Keratinocyte (primary cell): ENCODE measurements at places on chromosomes 1 and 21. TPM values are rescaled to one million over a fixed set of nuclear protein-coding genes. Genes with fewer than 3 reads are reported as not detected.

DNA sequence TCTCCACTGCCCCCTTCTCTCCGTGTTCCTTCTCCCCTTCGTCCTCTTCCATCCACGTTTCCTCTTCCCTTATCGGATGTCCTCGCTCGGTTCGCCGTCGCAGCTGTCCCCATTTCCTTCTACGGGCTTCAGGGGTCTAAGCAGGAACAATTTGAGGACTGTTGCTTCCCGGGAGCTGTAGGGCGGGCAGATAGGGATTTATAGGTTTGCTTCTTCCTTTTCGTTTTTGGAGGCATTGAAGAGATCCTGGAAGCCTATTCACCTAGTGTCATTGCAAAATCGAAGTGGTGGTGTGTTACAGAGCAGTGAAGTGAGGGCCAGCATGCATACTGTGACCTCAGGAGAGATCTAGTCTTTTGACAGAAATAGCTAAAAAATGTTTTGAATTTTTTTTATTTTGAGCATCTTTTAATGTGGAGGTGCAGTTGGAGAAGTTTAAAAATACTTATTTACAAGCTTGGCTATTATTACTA lies 897 bp downstream of the ZYG11B start:
- no peak for DNase-seq

- peak; percentile 26 for DNase-seq
These were observed 119.2 kb downstream of the GALNT2 start for GRCh38 chr1:230186003-230186863.

DNA sequence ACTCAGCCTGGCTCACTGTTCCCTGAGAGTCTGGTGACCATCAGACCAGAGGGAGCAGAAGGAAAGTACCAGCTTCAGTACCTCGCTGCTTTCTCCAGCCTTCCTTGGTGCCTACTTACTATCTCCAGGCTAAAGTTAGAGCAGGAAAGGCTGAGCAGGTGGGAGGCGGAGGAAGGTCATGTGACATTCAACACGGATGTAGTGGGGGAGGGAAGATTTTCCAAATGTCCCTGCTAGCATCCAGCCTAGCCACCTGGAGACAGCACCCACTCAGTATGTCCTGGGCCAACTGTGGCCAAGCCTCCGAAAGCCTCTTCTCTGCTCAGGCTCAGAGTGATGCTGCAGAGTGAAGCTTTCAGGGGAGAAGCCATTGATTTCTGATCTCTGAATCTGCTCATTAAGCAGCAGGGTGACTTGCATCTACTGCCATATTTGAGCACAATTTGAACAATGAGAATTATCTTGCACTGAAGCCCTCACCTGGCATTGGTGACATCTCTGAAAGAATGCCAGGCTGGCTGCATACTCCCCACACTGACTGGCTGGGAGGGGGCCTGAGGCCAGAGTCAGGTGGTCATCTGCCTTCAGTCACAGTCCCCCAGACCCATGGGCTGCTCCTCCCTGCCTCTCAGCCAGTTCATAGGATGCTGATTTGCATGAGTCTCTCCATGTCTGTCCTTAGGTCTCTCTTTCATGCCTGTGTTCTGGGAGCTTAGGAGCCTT lies 86.2 kb downstream of the KCND3 start:
- DNase-seq: no peak

DNA sequence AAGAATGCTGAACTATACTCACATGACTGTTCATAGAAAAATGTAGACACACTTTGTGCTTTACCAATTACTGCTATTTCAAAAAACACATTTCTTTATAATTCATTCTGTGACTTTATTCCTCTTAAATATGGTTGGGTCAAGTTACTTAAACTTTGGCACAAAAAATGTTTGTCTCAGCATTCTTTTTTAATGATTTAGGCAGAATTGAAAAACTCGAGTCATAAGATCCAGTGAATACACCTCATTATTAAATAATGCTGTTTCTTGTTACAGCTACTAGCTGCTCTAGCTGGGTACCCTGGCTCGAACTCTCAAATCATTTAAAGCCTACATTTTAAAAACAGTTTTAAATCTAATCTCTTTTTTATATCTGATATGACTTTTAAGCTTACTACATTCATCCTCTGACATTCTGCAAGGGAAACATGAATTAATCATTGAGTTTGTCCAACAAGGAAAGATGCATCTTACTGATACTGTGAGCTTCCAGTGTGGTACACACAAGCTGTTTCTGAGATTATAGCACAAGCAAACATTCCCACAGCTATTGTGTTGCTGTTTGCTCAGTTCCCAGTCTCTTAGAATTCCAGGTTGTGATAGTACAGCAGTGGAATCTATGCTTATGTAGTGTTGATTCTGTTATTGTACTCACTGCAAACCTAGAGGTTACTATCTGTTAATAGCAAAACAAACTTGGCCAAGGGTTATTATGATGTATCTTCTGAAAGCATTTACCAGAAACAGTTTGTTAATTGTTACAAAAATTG lies 746.5 kb downstream of the USP25 start:
- no peak for DNase-seq

DNA sequence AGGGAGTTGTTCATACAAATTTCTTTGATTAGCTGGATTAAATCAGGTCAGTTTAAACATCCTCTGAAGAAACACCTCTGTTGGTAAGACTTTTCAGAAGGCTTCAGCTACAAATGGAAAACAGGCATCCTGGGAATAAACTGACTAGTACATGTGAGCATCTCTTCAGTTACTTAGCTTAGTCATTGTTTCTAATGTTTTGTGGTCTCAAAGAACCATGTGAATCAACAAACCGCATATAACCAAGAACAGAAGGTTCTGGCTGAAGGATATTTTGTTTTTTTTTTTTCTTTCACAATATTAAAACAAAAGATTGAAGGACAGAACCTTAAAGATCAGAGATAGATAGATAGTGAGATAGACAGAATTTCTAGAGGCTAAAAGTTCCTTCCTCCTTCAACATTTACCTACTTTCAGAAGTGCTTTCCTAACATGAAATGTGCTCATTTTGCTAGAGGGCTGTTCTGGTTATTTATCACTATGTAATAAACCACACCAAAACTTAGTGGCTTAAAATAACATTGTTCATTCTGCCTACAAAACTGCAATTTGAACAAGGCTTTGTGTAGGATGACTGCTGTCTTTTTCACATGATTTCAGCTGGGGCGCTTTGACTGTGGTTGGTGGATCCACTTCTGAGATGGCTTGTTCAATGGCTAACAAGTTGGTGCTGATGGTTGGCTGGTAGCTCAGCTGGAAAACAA lies 119.8 kb upstream of the PTGFR start:
- DNase-seq: no peak

GRCh38 chr1:180143359-180143758 lies 11.3 kb upstream of the QSOX1 start:
- DNase-seq: no peak

GRCh38 chr1:245311887-245312536 lies 157.2 kb downstream of the KIF26B start:
- DNase-seq: no peak

- no peak for DNase-seq
These were observed 67.7 kb downstream of the HSF2BP start for GRCh38 chr21:43591571-43591970.

DNA sequence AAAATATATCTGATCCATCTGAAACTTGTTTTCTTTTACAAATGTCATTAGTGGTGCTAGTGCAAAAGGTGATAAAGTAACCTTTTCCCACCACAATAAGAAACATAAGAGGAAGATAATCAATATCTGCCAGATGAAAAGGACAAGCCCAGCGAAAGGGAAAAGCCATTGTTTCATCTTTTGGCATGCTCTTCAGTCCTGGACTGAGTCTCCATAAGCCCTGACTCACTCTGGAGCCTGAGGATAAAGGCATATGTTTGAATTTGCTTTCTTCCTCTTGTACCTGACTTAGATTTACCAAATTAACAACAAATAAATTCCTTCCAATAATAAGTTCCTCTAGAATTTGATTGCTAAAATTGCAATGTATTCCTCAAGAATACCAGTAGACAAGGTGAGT lies 13.6 kb downstream of the DNAJC11 start:
- no peak for DNase-seq

DNA sequence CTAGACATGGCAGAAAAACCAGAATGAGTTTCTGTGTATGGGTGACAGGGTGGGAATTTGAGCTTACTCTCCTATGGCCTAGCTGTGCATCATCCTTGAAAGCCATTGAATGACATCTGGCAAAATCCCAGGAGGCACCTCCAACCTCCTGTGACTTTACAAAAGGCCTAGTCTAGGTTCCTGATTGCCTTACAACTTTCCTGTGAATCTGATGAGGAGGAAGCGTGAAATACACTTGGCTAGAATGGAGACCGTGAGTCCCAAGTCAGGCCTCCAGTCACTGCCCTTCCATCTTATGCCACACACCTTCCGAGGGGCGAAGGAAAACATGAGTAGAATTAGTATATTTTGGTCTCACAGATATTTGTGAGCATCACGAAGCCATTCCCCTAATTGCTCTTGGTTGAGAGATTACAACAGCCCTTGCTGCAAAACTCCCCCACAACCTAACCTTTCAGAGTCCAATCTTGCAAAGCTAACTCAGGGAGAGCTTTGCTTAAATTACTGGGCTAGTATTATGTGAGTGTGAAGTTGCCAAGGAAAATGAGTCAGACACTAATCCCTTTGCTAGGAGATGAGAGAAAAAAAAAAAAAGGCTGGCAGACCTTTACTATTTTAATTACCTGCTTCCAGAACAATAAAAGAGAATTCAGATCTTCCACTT lies 36.3 kb upstream of the PAXBP1 start:
- DNase-seq: no peak

- DNase-seq: no peak
These were observed 974 bp downstream of the ACTN2 start for GRCh38 chr1:236687273-236687672.

DNA sequence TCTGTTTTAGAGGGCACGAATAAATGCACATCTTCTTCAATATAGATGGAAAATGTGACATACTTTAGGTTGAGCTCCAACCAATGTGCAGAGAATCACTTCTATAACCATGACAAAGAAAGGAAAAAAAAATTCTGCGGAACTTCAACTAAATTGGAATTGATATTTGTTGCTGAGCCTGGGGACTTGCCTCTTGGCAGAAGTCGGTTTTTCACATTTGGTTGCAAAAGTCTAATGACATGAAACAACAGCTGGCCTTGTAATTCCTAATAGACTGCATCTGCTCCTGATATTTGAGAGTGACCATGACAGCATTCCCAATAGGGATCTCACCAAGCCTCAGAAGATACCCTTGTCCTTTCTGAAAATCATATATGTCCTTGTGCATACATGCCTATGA lies 112.8 kb downstream of the PRRX1 start:
- no peak for DNase-seq

GRCh38 chr1:26191739-26192138 lies 1.3 kb downstream of the CATSPER4 start:
- DNase-seq: no peak

DNA sequence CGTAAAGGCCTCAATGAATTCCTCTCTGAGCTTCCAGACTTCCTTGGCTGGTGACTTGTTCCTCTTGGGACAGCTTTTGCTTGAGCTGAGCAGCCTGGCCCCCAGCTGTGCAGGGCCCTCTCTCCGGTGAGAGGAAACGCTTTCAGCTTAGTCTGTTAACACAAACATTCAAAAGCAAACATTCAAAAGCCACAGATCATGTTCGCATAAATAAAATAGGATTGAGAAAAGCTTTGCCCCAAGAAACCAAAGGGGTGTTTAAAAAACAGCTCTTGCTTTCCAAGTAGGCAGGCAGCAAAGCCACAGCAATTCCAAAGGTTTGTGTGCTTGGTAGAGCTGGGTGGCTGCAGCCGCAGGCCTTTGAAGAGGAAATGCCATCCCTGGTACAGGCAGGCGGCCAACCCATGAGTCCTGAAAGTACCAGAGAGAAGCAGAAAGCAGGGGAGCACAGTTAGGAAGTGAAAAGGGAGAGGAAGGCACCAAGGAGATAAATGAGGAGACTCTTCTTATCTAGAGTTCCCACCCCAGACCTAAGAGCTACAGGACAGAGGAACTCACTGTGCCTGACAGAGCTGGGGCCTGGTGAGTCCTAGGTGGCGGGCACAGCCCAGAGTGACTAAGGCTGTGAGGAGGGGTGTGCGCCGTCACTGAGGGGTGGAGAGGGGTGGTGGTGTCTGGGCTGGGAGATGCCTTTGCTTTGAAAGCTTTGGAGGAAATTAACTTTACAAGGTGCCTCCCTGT lies 48.4 kb downstream of the CCN1 start:
- DNase-seq: no peak

DNA sequence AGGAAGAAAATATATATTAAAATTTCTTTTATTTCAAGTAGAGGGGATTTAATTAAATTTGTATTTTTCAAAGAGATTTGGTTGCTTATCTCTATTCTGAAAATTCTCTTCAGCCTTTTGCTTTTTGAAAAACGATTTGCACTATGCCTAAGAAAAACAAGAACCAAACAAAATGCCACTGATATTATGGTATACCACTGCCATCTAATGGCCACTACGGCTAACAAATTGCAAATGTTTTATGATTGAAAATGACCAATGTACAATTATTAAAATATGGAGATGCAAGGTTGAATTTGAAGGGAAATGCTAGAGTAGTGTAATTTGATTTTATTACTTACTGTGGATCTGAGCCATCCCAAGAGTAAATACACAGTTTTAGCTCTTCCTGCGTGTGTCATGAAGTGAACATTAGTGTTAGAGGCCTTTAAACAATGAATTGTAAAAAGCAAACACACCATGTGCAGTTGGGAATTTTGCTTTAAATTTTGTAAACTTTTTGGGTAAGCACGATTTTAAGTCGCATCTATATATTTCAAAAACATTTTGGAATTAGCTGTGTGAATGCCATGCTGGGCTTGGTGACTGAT lies 137.4 kb upstream of the USP25 start:
- DNase-seq: no peak

GRCh38 chr1:112544751-112545150 lies 36.0 kb downstream of the WNT2B start:
- no peak for DNase-seq

GRCh38 chr1:14996133-14997050 lies 157.2 kb upstream of the TMEM51 start:
- DNase-seq: no peak

DNA sequence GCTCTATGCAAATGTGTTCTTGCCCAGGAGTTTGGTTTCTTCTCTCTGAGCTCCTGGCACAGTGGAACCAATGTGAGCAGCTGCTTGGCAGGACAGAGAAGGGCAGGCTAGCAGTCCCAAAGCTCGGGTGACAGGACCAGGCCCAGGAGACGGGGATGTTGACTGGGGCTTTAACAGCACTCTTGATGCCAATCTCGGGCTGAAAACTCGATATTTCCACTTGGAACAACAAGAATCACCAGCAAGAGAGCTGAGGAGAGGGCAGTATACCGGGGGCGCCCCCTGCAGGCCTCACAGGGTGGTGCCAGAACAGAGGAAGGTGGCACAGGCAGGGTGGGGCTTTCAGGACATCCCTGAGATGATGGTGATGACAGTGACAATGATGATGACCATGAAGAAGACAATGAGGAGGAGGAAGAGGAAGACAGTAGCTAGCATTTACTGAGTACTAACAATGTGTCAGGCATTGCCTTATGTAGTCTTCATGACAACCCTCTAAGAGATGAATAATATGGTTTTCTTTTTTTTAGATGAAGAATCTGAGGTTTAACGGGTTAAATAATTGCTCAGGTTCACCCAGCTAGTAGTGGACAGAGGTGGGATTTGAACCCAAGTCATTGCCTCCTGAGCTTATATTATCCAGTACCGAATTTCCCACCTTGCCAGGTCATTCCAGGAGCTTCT lies 2.7 kb upstream of the KCNJ9 start:
- DNase-seq: no peak

Gene ELAPOR1
- 0.21 to 0.36 TPM (median 0.24 TPM) in 3 replicates for polyA plus RNA-seq

Gene C1orf167
- polyA plus RNA-seq: not detected in 3 replicates

Gene TSPAN1
- polyA plus RNA-seq: 312 to 376 TPM (median 362 TPM) in 3 replicates

Gene CHRM3
- polyA plus RNA-seq: under 0.01 TPM in 1 of 3 replicates, not detected in the others

Gene TPTE
- not detected in 3 replicates for polyA plus RNA-seq

Gene OR2T3
- not detected in 3 replicates for polyA plus RNA-seq

Gene ERG
- 0.08 to 0.19 TPM (median 0.09 TPM) in 3 replicates for polyA plus RNA-seq

Gene HCRTR1
- polyA plus RNA-seq: not detected in 3 replicates
